ENCODE measurements at places on chromosomes 5 and 9.

DNA sequence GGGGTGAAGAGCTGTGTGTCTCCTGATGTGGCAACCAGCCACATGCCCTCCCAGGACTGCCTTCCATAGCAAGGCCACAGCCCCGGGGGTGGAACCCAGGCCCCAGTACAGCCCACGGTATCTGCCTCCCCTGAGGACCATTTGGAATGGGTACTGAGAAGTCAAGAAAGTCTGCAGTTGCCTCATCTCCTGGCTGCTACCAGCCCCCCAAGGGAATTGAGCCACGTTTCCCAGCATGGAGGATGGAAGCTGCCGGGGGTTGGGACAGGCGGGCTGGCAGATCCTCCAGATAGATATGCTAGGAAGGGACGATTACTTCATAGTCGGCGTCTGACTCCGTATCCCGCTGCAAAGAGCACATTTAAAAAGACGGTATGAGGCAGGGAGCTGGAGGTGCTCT lies 5.5 kb upstream of the DMRT2 start:
- DNase-seq: no peak

GRCh38 chr9:114004221-114004716 lies 73.8 kb downstream of the AMBP start:
- no peak for DNase-seq

GRCh38 chr9:22817181-22817580 lies 370.6 kb downstream of the DMRTA1 start:
- DNase-seq: no peak

DNA sequence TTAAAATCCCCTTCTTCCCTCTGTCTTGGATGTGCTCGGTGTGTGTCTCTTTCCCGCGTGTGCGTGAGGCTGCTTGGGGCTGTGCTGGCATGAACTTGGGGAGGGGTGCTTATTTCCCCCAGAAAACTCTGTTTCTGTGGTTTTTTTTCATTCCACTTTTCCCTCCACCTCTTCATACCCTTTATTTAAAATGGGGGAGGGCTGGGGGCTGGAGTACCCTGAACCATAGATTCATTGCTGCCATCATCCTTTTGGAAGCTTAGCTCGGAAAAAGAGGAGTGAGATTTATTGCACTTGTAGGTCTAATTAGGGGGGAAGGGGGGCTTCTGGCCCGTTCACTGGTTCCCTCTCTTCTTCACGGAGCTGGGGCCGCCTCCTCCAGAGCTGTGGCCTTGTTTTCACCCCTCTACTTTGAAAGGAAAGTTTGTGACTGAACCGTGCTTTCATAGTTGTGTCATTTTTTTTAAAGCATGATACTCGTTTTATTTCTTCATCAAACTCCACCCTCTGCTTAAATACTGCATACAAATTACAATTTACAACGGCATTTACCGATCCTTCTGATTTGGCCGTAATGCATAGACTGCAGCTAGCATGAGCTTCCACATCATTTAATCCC lies 2.9 kb downstream of the NR2F1 start:
- DNase-seq: no peak

DNA sequence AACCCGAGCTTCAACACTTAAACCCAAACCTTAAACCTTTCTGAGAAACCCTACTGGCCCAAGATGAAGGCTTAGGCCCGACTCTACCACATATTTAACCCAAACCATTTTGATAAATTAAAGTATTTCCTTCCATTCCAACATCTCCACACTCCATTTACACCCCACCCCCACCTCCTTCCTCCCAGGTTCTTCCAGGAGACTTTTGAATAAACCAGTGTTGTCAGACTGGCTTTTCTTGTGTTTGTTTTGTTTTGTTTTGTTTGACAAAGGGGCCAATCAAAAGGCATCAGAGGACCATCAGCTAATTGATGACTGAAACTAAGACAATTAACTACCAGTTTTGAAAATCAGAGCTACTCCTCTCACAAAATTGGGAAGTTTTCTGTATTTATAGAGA lies 4.6 kb upstream of the ZNF608 start:
- DNase-seq: no peak

DNA sequence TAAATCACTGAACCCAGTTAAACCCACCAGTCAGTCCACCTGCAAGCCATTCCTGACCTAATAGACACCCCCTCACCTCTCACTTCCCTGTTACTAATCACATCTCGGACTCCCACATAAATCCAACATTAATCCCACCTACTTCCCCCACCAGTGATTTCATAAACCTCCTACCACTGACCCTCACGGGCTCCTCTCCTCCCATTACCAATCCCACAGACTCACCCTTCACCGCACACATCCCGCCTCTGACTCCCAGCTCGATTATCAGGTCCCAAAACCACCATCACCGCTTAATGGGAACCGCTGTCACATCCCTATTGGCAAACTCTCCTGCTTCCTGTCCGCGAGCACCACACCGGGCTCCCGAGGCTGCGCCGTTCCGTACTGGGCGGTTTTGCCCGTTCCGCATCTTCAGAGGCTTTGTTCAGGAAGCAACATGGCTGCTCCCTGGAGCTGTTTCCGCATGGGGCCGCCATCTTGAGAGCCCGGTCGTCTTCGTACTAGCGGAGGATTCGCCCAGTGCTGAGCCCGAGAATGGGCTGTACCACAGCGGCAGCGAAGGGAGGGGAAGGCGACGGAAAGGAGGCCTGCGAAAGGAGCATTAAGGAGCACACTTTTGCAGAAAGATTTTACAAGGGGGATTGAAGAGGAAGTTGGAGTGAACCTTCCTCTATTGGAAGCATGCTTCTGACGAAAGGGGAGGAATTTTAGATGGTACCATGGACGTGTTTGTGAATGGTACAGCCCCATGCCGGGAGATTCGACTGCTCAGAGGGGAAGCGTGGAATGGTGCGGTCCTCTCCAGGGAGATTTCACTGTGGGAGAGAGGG lies at the start of gene ZNF300:
Gene ZNF300 (minus strand): TSS at position 502 of the 833 bp plus-strand sequence. CDS start 1,825 bp downstream, outside the sequence.
- DNase-seq: peak; percentile 27

GRCh38 chr9:34651876-34652601 lies at the start of gene IL11RA:
IL11RA (plus strand) TSS chr9:34652185; CDS start chr9:34655218, 3,033 bp downstream.
- no peak for DNase-seq

Measured in GM20000 (cell line).